ENCODE measurements at places on chromosomes 6 and 20.

DNA sequence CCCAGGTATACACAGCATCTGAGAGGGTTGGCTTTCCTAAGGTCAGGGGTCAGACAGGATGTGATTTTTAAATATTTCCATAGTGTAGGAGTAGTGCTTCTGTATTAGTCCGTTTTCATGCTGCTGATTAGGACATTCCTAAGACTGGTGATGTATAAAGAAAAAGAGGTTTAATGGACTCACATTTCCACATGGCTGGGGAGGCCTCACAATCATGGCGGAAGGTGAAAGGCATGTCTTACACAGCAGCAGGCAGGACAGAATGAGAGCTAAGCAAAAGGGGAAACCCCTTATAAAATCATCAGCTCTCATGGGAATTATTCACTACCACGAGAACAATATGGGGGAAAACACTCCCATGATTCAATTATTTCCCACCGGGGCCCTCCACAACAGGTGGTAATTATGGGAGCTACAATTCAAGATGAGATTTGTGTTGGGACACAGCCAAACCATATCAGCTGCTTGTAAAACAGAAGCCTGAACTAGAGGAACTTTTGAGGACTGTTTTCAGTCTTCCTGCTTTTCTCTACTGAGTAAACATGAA lies 91.0 kb upstream of the MEI4 start:
- no peak for DNase-seq

DNA sequence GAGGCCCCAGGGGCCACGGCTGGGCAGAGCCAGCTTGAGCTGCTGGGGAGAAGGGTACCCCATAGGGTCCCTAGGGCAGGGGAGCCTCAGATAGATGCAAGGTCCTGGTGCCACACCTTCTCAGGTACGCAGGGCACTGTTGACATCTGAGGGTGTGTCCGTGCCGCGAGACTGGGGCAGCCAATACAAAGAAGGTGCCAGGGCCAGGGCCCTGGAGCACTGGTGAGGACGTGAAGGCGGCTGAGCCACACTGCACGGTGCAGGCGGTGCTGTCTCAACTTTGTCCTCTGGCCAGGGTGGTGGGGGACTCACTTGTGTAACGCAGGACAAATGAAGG lies 649 bp upstream of the LRRC73 start:
- no peak for DNase-seq

DNA sequence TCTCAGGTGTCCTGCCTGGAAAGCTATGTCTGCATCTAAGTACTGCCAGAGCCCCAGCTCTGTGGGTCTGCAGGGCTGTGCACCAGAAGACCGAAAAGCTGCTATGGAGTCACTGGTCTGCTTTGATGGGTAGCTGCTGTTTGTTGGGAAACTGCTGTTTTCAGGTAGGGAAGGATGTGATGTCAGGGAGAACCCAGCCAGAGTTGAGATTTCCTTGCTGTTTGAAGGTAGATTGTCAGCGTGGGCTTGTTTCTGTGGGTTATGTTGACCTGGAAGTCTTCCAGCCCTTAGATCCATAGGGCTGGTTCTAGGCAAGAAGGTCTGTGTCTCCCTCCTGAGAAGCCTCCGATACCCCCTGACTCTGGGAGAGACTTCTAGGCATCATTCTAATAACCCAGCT lies 12.2 kb upstream of the SHLD1 start:
- no peak for DNase-seq

- DNase-seq = no peak
These were observed 240.3 kb downstream of the PTPRK start for GRCh38 chr6:128280066-128280465.

GRCh38 chr6:161216616-161217205 lies 57.1 kb downstream of the AGPAT4 start:
- DNase-seq = no peak

- no peak for DNase-seq
These were observed 1.1 kb upstream of the CLIC1 start for GRCh38 chr6:31737315-31737990.

DNA sequence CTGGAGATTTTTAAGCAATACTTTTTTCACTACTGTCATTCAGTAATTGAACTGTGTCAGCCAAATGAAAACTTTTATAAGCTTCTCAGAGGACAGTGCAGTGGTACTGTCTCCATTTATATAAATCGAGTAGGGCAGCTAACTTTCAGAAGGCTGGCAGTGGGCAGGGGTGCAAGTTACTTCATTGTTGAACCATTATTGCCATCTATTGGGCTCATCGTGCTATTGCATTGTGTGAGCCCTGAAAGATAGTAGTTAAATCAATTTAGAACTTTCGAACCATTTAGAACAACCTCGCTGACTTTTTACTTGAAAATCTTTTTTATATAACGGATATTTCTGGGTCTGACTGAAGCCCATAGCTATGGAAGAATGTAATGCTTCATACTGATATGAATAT lies 347.8 kb upstream of the PLCB4 start:
- no peak for DNase-seq

DNA sequence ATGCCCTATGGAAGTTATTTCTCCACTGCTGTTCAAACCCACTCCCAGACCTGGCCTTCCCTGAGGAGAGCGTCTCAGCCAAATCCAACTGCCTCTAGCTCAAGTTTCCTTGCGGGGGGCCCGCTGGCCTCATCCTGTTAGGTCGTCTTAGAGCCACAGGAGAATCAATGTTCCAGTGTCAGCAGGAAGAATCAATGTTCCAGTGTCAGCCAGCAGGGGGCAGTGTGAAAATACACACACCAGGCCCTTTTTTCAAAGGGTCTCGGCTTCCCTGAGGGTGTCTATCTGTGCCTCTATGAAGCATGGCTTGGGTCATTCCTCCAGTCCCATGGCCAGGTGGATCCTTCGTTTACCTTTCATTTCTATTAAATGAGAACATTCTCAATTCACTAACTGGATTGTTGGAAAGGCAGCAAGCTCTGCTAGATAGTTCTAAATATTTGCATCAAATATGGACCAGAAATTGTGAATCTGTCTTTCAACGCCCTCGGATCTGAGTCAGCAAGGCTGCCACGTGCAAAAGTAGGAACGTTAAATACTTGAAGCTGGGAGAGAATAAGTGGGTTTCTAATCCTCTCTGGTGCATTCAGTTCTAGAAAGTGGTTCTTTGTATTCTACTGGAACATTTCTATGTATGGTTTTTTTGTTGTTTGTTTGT lies 19.2 kb downstream of the PRND start:
- peak; percentile 22 for DNase-seq

GRCh38 chr6:26124781-26125685 lies 37.8 kb downstream of the HFE start:
- no peak for DNase-seq

DNA sequence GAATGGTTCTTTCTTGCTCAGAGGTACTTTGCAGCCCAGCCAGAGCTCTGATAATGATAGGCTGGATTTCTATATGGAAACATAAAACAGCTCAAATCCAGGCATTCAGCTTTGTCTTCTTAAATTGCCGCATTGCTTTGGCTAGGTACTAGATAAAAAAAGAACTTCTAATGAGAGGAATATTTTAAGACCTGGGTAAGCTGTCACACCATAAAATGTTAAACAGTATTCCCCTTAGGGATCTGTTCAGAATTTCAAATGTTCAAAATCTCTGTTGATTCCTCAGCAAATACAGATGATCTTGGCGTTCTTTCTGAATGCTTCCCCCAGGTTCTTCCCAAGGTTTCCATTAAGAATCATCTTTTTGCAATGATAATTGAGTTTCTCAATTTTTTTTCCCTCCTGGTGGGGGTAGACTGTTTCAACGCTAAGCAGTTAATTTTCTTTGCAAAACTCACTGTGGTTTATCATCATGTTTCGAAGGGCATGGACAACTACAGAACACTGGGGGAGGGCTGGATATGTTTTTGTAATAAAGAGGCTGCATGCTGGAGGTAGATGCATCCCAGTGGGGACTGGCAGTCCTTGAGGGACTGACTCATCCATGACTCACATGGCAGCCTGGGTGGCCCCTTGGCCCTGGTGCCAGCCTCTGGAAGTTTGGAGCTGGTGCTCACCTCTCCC lies 31.0 kb downstream of the TIAM2 start:
- no peak for DNase-seq
